CD4-positive, CD25-positive, alpha-beta regulatory T cell (primary cell): ENCODE measurements at places on chromosomes 1 and 21. TPM values are rescaled to one million over a fixed set of nuclear protein-coding genes. Genes with fewer than 3 reads are reported as not detected.
A peak's percentile ranks its signal among the peaks of the same experiment; 100 is the strongest.

DNA sequence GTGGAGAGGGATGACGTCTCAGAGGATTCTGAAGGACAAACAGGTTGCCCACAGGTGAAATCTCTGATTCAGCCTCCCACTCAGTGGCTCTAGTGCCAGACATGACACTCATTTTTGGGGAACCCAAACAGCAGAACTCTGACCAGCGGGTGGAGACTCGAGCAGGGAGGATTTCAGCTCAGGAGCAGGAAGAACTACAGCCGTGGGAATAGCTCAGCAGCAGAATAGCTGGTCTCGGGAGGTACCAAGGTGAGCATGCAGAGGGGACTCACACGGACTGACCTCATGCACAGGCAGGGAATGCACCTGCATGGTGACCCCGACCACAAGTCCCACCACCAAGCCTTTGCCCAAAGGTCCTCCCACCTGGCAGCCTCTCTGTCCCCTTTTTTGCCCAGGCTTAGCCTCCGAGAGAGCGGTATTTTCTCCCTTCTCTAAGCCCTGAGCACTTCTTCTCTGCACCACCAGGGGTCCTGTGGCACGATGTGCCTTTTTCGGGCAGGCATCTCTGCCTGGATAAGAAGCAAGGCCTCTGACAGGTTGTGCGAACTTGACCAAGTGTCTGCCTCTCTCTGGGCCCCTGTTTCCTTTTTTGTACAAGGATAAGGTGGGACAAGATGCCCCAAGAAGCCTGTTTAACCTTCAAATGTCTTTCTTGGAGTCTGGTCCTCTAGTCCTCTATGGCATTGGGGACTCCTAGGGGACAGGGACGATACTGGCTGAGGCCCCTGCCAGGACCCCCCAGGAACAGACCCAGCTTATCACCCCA, 8.8 kb upstream of the FGR start:
- peak; percentile 73 for DNase-seq

Gene TMEM269
- not detected for polyA plus RNA-seq

Gene F11R
- 6.3 TPM for polyA plus RNA-seq

Gene FAM72A
- 2.2 TPM for polyA plus RNA-seq
